ENCODE measurements at places on chromosomes 12 and 14. TPM values are rescaled to one million over a fixed set of nuclear protein-coding genes. Genes with fewer than 3 reads are reported as not detected.

Gene HOXC12
- polyA plus RNA-seq: not detected

Gene PDE3A
- 8.4 TPM for polyA plus RNA-seq

Gene AQP2
- polyA plus RNA-seq: not detected

Gene TDP1
- polyA plus RNA-seq: 2.2 TPM

Gene NEMF
- polyA plus RNA-seq: 22.3 TPM

Gene FCF1
- 12.9 TPM for polyA plus RNA-seq

Gene TGM1
- polyA plus RNA-seq: 4.8 TPM

Gene CISTR
- polyA plus RNA-seq: not detected
